Activated CD8-positive, alpha-beta memory T cell treated with anti-CD3 and anti-CD28 coated beads for 24 hours (primary cell): ENCODE measurements at places on chromosomes 6 and 20.
A peak's percentile ranks its signal among the peaks of the same experiment; 100 is the strongest.

DNA sequence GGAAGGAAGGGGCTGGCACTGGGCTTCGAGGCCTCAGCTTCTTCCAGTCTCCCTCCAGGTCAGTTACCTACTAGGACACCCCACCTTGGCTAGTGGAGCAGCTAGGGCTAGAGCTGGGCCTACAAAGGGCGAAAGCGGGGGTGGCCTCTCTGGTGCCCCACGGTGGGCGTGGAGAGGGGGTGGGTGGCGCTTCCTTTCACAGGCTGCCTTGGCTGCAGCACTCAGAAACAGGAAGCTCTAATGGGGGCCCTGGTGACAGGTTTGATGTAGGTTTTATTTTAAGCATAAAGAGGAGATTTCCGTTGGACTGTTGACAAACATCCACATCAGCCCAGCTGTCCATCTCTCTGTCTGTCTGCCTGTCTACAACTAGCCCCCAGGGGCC, 13.4 kb downstream of the FAM110A start:
- DNase-seq: peak; percentile 80

DNA sequence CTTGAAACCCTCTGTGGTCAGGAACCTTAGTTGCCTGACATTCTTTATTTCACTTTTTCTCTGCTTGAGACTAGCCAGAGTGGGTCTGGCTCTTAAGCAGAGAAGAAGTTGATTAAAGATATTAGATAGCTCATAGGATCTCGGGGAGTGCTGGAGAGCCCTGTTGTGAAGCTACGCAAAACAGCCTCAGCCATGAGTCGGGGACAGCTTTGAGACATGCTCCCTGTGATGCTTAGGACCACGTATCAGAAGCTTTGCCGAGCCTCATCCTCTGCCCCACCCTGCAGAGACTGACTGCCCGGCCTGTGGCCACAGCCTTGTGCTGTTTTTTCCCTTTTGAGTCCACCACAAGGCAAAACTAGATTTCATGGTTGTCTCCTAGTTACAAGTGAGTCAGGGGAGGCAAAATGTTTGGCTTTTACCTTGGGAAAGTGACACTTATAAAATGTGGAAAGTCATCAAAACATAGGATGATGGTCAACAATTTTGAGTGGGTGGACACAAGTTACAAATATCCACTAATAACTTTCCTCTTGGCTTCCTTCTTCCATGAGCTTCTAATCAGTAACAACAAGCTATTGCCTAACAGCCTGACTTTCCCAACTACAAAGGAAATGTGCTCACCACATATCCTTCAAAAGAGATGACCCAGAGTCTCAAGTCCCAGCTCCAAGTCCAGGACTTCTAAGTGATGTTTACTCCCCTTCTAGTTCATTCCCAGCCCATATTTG, 108.4 kb downstream of the JAG1 start:
- no peak for DNase-seq

- no peak for DNase-seq
These were observed 52.1 kb downstream of the SLC2A10 start for GRCh38 chr20:46761566-46761965.

- DNase-seq: no peak
These were observed 81.6 kb upstream of the KHDRBS2 start for GRCh38 chr6:62367601-62368000.

- peak; percentile 71 for DNase-seq
These were observed at the start of gene CLIC5 for GRCh38 chr6:46015119-46015968. CLIC5 (minus strand) TSS chr6:46015860; CDS start chr6:46015542, 318 bp downstream.

DNA sequence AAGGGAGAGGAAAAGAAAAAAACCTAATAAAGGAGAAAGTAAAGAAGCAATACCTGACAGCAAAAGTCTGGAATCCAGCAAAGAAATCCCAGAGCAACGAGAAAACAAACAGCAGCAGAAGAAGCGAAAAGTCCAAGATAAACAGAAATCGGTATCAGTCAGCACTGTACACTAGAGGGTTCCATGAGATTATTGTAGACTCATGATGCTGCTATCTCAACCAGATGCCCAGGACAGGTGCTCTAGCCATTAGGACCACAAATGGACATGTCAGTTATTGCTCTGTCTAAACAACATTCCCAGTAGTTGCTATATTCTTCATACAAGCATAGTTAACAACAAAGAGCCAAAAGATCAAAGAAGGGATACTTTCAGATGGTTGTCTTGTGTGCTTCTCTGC, 70.8 kb upstream of the RNF146 start:
- DNase-seq: no peak

- no peak for DNase-seq
These were observed 6.9 kb downstream of the POLH start for GRCh38 chr6:43582911-43583310.

GRCh38 chr6:167736486-167737204, 90.1 kb upstream of the AFDN start:
- no peak for DNase-seq

DNA sequence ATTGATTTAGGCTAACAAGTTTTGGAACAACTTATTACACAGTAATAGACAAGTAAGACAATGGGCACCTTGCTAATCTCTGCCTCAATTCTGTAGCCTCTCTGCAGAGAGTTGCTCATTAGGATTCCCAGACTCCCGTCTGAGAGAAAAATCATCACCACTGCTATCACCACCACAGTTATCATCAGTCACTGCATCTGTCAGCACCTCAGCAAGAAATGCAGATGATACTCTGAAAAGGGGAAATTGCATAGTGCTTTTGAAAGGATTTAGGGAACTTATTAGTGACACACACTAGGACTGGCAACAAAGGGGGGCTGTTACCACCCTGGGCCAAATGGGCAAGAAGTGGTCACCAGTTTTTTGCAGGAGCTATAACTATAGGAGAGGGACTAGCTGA, 39.9 kb downstream of the FOXA2 start:
- DNase-seq: no peak

GRCh38 chr20:9202420-9203080, 133.7 kb downstream of the PLCB4 start:
- DNase-seq: no peak
